A549 treated with ZK216348 at 1 μM for 4 hours (cell line): ENCODE measurements at places on chromosomes 2 and 18. TPM values are rescaled to one million over a fixed set of nuclear protein-coding genes. Genes with fewer than 3 reads are reported as not detected.

DNAJB2 gene
- total RNA-seq, result 28.6 to 57.4 TPM (median 45.2 TPM) in 5 replicates

SH3RF3 gene
- total RNA-seq, result 0.28 to 0.63 TPM (median 0.49 TPM) in 5 replicates

HOXD9 gene
- 1.2 to 1.8 TPM (median 1.8 TPM) in 5 replicates for total RNA-seq

CYP26B1 gene
- 9.1 to 17.7 TPM (median 14.5 TPM) in 5 replicates for total RNA-seq

B4GALT6 gene
- 4.6 to 8.2 TPM (median 6.2 TPM) in 5 replicates for total RNA-seq

IL37 gene
- not detected in 5 replicates for total RNA-seq

CFAP221 gene
- total RNA-seq, result 0.20 to 0.64 TPM (median 0.35 TPM) in 5 replicates

IMPA2 gene
- 44.5 to 74.9 TPM (median 69.1 TPM) in 5 replicates for total RNA-seq

TCF7L1 gene
- 6.4 to 11.3 TPM (median 9.9 TPM) in 5 replicates for total RNA-seq

ANKRD29 gene
- total RNA-seq, result 14.5 to 18.0 TPM (median 16.7 TPM) in 5 replicates

LCT gene
- total RNA-seq, result 0.04 to 0.06 TPM in 2 of 5 replicates, not detected in the others

ARHGEF33 gene
- total RNA-seq, result 0.02 to 0.04 TPM in 2 of 5 replicates, not detected in the others

NOSTRIN gene
- total RNA-seq, result 1.4 to 3.3 TPM (median 1.8 TPM) in 5 replicates

GLI2 gene
- 15.4 to 28.5 TPM (median 26.0 TPM) in 5 replicates for total RNA-seq

GREB1L gene
- total RNA-seq, result 1.6 to 4.5 TPM (median 3.2 TPM) in 5 replicates

CLIP4 gene
- 19.8 to 29.6 TPM (median 23.6 TPM) in 5 replicates for total RNA-seq

FTCDNL1 gene
- 2.6 to 3.6 TPM (median 3.1 TPM) in 5 replicates for total RNA-seq

MRPL33 gene
- 294 to 625 TPM (median 311 TPM) in 5 replicates for total RNA-seq

CAPN13 gene
- 0.27 to 0.39 TPM in 2 of 5 replicates, not detected in the others for total RNA-seq

WDR33 gene
- total RNA-seq, result 20.0 to 27.5 TPM (median 23.0 TPM) in 5 replicates

PLGLB1 gene
- total RNA-seq, result 0.59 to 1.5 TPM (median 0.84 TPM) in 4 of 5 replicates, not detected in the other
